Lung (tissue), 17 donors: ENCODE measurements at places on chromosomes 3 and 15. TPM values are rescaled to one million over a fixed set of nuclear protein-coding genes. Genes with fewer than 3 reads are reported as not detected.

Gene KCNH8
- polyA plus RNA-seq: 0.06 TPM

Gene ANKRD63
- not detected for polyA plus RNA-seq

Gene PLEKHO2
- 36.9 TPM for polyA plus RNA-seq

- DNase-seq: no peak
Measured at GRCh38 chr3:72052841-72053409, 268.0 kb upstream of the PROK2 start.

- DNase-seq: no peak
Measured at GRCh38 chr15:85642065-85642692, 152.5 kb downstream of the KLHL25 start.
